ENCODE measurements at places on chromosomes 6 and 20. TPM values are rescaled to one million over a fixed set of nuclear protein-coding genes. Genes with fewer than 3 reads are reported as not detected.

- no peak for DNase-seq
These were observed 110.1 kb downstream of the MAFB start for GRCh38 chr20:40578961-40579360.

DNA sequence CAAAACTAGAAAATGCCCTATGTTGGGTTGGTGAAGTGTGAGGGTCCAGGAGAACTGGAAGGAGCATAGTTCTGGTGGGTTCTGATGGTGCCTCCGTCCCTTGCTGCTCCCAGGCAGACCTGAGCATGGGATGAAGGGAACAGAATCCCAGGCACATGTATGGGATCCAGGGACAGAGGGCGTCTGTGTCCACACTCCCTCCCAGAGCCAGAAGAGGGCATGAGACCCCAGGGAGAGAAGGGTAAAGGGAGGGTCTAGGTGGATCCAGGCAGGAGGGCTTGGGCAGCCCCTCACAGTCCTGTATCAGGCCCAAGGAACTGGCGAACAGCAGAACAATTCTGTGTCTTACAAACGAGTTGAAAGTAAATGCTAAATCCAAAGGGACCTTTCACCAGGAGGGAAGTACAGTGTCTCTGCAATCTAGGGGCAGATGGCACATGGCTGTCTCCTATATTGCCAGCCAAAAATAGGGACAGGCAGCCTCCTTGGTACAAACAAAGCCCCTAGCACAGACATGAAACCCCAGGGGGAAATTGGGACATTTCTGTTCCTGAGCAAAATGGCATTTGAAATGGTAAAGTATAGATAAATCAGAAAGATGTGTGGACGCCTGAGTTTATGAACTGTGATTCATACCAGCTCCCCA lies 2.5 kb upstream of the BPIFA1 start:
- DNase-seq, result no peak

GRCh38 chr6:4819706-4820283 lies 43.6 kb downstream of the CDYL start:
- DNase-seq, result no peak

GRCh38 chr20:4156411-4156810 lies 141.1 kb upstream of the RNF24 start:
- no peak for DNase-seq

- no peak for DNase-seq
These were observed 1.7 kb upstream of the TGM2 start for GRCh38 chr20:38166703-38167233.

- no peak for DNase-seq
These were observed 46.4 kb downstream of the UTRN start for GRCh38 chr6:144331491-144331969.

DNA sequence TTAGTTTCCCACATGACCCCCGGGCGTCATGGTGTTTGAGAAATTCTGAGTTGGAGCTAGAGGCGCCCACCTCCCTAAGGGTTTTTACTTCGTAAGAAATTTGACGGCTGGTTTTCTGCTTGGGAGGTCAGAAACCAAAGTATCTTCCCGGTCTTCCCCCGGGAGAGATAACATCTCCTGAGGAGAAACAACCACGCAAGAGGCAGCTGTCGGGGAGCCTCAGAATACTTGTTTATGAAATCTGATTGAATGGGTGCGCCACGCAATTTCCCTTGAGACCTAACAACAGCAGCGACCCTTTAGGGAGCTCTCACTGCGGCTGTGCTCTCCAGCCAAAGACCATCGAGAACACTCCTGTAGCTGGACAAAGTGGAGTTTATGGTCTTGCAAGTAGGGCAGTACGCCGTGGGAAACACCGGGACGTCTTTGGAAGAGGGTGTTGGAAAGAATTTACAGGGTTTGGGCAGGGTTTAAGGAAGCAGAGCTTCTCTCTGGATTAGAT lies 608 bp upstream of the EIF2S2 start:
- peak; percentile 13 for DNase-seq

- DNase-seq, result no peak
These were observed 48.2 kb downstream of the APCDD1L start for GRCh38 chr20:58466729-58467571.

GRCh38 chr20:46350986-46351267 lies 42.6 kb upstream of the CDH22 start:
- no peak for DNase-seq

DNA sequence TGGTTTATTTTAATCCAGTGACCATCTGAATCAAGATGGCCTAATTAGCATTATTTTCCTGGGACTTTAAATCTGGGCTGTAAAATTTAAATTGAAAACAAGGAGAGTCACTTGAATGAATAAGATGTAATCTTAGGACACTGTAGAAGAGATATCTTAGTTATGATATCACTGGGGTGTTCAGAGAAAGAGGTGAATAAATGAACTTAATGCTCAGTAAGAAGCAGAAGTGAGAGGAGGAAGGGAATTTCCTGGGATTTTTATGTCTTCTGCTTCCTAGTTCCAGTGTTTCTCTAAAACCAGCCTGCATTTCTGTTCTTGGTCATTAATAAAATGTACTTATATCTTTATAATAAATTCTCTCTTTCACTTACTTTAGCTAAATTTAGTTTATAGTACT lies 136.8 kb upstream of the PTPRK start:
- no peak for DNase-seq

- DNase-seq, result no peak
These were observed 38.2 kb downstream of the NOL7 start for GRCh38 chr6:13653296-13653695.

DNA sequence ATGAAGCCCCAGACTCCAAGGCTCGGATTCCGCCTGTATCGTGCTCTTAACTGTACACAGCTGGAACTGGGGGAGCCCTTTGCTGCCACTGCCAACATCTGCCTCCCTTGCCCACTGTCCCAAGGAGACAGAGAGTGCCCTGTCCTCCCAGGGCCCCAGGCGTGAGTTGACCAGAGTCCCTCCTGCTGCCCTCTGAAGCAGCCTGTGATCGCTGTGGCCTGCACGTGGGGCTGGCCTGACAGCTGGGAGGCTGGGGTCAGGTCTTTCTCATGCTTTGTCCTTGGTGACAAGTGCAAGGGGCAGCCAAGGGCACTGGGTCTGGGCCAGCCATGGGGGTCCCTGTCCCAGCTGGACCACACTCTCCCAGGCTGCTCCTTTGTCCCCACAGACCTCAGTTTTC lies 44.3 kb downstream of the KIAA1755 start:
- no peak for DNase-seq

GRCh38 chr20:38591474-38592410 lies 9.9 kb upstream of the ARHGAP40 start:
- DNase-seq, result no peak

GRCh38 chr6:36328600-36328999 lies 8.1 kb downstream of the BNIP5 start:
- DNase-seq, result no peak

GRCh38 chr20:49030954-49031619 lies 15.0 kb upstream of the CSE1L start:
- DNase-seq, result no peak

DNA sequence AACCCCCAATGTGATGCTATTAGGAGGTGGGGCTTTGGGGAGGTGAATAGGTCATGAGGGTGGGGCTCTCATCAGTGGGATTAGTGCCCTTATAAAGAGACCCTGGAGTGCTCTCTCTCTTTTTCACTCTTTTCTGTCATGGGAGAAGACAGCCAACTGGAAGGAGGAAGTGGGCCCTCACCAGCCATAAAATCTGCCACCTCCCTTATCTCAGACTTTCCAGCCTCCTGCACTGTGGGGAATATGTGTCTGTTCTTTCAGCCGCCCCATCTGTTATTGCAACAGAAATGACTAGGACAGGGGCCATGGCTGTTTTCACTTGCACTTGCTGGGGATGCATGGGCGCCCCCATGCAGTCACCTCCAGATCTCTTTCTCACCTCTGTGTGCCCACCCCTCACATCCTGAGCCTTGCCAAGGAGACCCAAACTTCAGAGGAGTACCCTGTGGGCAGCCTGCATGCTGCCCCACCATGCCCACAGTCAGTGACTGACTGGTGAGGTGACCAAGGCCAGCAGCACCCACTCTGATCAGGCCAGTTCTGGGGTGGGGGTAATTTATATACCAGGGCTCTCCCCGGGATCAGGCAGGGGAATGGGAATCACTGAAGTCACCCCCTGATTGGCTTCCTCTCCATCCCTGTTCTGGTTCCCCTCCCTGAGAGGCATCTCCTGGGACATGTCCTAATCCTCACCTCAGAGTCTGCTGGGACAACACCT lies 118.4 kb downstream of the ANKRD60 start:
- DNase-seq, result no peak

DNA sequence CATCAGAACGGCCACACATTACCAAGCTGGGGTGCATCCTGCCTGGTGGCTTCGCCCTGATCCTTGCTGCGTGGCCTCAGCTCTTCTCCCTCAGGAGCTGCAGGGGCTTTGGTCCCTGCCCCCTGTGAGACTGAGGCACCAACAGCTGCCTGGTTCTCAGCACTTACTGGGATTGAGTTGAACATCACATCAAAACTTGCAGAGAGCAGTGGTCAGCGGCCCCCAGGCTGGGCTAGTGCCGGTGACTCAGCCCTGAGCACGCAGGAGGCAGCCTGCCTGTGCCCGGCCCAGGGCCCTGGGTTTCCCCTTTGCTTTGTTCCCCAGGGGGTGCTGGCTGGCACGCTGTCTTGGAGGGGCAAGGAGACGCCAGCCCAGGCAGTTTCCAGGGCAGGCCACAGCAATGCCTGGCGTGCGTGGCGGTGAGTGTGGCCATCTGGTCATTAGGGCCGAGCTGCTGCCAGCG lies 63.3 kb downstream of the DLL1 start:
- DNase-seq, result no peak

GRCh38 chr20:10706460-10706811 lies 32.6 kb upstream of the JAG1 start:
- no peak for DNase-seq

GRCh38 chr20:20063941-20064702 lies 11.8 kb downstream of the CFAP61 start:
- no peak for DNase-seq

DNA sequence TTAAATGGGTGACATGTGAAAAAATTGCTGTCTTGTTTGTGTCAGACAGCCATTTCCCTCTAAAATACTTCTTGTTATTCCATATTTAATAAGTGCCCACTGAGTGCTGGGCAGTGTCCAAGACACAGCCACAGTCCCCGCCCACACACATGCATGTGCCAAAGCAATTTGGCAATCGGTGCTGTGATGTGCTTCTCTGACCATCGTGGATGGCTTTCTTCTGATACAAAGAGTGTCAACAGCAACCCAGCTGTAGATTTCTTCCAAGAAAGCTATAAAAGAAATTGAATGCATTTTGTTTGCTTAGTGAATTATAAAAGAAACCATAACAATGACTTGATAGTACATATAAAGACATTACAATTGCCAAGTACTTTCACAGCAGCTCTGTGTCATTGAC lies 140.5 kb upstream of the ATXN1 start:
- DNase-seq, result no peak

The IRAK1BP1 gene
- polyA plus RNA-seq, result 1.5 TPM

The FOXS1 gene
- not detected for polyA plus RNA-seq

The FKBP1C gene
- polyA plus RNA-seq, result 0.21 TPM

The SPATS1 gene
- not detected for polyA plus RNA-seq

The CRISP3 gene
- not detected for polyA plus RNA-seq

The NKX2-4 gene
- not detected for polyA plus RNA-seq

The ZSCAN9 gene
- 2.6 TPM for polyA plus RNA-seq

The RIPPLY2 gene
- polyA plus RNA-seq, result not detected

The RBBP8NL gene
- polyA plus RNA-seq, result not detected

The BFSP1 gene
- not detected for polyA plus RNA-seq

The GATA5 gene
- not detected for polyA plus RNA-seq

The TP53TG5 gene
- polyA plus RNA-seq, result 0.42 TPM

The SRXN1 gene
- polyA plus RNA-seq, result 15.6 TPM
